ENCODE measurements at places on chromosomes 4 and X.
A peak's percentile ranks its signal among the peaks of the same experiment; 100 is the strongest.

DNA sequence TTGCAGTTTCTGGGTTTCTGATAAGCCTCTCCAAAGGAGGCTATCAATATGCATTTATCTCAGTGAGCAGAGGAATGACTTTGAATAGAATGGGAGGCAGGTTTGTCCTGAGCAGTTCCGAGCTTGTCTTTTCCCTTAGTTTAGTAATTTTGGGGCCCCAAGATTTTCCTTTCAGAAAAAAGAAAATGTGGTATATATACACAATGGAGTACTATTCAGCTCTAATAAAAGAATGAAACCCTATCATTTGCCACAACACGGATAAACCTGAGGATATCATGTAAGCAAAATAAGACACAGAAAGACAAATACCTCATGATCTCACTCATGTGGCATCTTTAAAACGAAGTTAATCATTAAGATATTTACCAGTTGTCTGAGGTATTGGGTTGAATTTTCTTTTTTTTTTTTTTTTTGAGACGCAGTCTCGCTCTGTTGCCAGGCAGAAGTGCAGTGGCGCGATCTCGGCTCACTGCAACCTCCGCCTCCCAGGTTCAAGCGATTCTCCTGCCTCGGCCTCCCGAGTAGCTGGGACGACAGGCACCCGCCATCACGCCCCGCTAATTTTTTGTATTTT lies 540 bp downstream of the ZNF721 start:
- H3K27ac ChIP-seq: peak overlapping the region; percentile 89
- no peak for DNase-seq
- peaks cover 76% of the 10 kb centered on the region for H3K36me3 ChIP-seq
- H3K27me3 ChIP-seq: peaks cover 5% of the 10 kb centered on the region
- peak overlapping the region; percentile 98 for H3K4me3 ChIP-seq

DNA sequence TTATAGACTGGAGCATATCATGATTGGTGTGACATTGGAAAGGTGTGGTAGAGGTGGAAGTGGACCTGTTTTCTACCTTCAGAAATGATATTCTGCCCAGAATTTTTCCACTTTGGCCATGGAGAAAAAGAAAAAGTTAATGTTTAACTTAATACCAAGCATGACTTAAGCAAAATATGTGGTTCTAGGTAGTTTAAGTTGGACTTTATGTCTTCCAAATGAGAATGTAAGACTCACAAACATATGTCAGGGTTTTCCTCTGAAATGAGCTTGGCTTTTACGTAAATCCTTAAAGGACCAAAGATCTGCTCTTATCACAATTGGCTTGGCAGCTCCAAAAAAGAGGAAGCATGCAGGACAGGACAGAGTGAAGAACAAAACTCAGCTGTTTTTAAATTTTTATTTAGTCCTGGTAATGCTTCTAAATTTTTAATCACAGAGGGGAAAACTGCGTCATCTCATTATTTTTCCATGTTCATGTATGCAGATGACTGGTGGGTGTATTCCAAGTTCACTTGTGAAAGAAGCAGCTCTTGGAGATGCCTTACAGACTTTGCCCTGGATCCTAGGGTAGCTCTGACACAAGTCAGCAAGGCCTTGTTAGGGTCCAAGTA lies 98.2 kb downstream of the ANK2 start:
- no peak for DNase-seq
- H3K4me1 ChIP-seq: peaks cover 58% of the 10 kb centered on the region
- H3K27me3 ChIP-seq: no peaks in the 10 kb centered on the region
- H3K4me3 ChIP-seq: peak overlapping the region; percentile 65

GRCh38 chrX:95076449-95076848 lies 1402.4 kb downstream of the FAM133A start:
- no peaks in the 10 kb centered on the region for H3K36me3 ChIP-seq
- peak; percentile 7 for DNase-seq

- H3K36me3 ChIP-seq: no peaks in the 10 kb centered on the region
- peaks cover 5% of the 10 kb centered on the region for H3K27me3 ChIP-seq
- no peak overlapping the region for H3K4me3 ChIP-seq
These were observed 41.1 kb upstream of the CBR4 start for GRCh38 chr4:169050881-169051760.

GRCh38 chr4:93174598-93174997 lies 654.0 kb upstream of the ATOH1 start:
- no peak overlapping the region for H3K4me3 ChIP-seq
- no peak overlapping the region for H3K27ac ChIP-seq
- no peak for DNase-seq

- DNase-seq: no peak
- no peak overlapping the region for H3K4me3 ChIP-seq
- no peaks in the 10 kb centered on the region for H3K27me3 ChIP-seq
- no peak overlapping the region for H3K27ac ChIP-seq
- peaks cover 1% of the 10 kb centered on the region for H3K4me1 ChIP-seq
- no peaks in the 10 kb centered on the region for H3K36me3 ChIP-seq
These were observed 17.5 kb downstream of the PRSS12 start for GRCh38 chr4:118335324-118335723.

GRCh38 chr4:7256984-7257810 lies 64.9 kb downstream of the SORCS2 start:
- peaks cover 50% of the 10 kb centered on the region for H3K4me1 ChIP-seq
- peaks cover 4% of the 10 kb centered on the region for H3K36me3 ChIP-seq
- no peaks in the 10 kb centered on the region for H3K27me3 ChIP-seq
- H3K27ac ChIP-seq: peak overlapping the region; percentile 42
- DNase-seq: no peak

- no peak overlapping the region for H3K4me3 ChIP-seq
- H3K27ac ChIP-seq: no peak overlapping the region
- DNase-seq: no peak
- H3K4me1 ChIP-seq: peaks cover 12% of the 10 kb centered on the region
These were observed 8.2 kb downstream of the ARHGAP4 start for GRCh38 chrX:153917869-153918268.

- peak overlapping the region; percentile 12 for H3K4me3 ChIP-seq
- peak overlapping the region; percentile 7 for H3K27ac ChIP-seq
- peaks cover 37% of the 10 kb centered on the region for H3K36me3 ChIP-seq
- DNase-seq: no peak
These were observed 34.2 kb downstream of the FAT1 start for GRCh38 chr4:186689476-186689875.

DNA sequence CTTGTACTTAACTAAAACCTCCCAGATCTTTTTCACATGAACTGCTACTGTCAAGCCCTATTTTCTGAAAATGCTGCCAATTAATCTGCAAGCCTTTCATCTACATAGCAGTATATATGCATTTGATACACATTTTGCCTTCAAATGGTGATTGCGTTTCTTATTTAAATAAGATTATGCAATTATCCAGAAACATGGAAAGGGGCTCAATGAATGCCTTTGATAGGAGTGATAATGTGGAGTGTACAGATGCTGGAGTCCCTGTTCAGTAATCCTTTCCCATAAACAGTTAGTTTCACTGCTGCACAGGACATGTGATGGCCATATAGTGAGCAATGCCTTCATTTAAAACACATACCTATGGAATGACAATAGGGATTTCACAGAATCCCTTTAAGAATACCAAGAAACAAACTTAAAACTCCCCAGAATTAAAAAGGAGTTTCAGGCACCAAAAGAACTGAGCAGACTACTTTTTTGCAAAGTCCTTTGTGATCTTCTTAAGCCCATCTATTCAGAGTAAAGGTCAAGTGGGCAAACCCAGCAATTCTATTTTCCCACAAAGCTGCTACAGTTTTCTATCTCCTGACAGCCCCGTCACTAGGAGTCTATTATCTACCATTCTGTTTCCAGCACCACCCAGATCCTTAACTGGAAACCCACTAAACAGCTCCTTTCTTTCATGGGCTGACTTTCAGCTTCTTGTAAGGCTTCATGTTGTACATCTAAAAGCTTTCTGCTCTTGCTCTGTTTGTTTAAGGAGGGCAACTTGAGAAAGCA lies 120.3 kb downstream of the UNC5C start:
- H3K27ac ChIP-seq: peak overlapping the region; percentile 96
- DNase-seq: no peak
- H3K4me3 ChIP-seq: no peak overlapping the region

- H3K4me3 ChIP-seq: no peak overlapping the region
- H3K27me3 ChIP-seq: no peaks in the 10 kb centered on the region
- H3K27ac ChIP-seq: no peak overlapping the region
- peaks cover 19% of the 10 kb centered on the region for H3K4me1 ChIP-seq
These were observed 90.4 kb downstream of the PHEX start for GRCh38 chrX:22122510-22122909.

GRCh38 chrX:77087529-77088169 lies 359.5 kb upstream of the FGF16 start:
- peaks cover 3% of the 10 kb centered on the region for H3K27me3 ChIP-seq
- H3K27ac ChIP-seq: no peak overlapping the region
- H3K4me1 ChIP-seq: no peaks in the 10 kb centered on the region

DNA sequence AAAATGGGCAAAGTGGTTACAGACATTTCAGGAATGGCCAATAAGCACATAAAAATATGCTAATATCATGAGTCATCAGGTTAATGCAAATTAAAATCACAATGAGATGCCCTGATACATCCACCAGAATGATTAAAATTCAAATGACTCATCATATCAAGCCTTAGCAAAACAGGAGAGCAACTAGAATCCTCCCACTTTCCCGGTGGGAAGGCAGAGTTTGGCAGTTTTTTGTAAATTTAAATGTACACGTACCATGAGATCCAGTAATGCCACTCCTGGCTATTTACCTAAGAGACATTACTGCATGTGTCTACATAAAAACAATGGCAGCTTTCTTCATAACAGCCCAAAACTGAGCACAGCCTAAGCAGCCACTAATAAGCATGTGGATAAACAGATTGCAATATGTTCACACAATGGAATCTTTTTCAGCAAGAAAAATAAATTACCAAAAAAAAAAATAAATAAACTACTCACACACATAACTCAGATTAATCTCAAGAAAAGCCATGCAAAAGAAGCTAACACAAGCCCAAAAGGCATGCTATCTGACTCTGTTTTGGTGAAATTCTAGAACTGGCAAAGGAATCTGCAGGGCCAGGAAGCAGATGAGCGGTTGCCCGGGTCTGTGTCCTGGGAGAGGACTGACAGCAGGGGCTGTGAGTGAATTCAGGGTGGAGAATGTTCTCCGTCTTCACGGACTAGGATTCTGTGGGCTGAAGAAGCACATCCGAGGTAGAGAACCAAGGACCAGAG lies 48.8 kb downstream of the AFAP1 start:
- peaks cover 39% of the 10 kb centered on the region for H3K36me3 ChIP-seq
- no peaks in the 10 kb centered on the region for H3K27me3 ChIP-seq
- peak overlapping the region; percentile 94 for H3K27ac ChIP-seq
- H3K4me3 ChIP-seq: peak overlapping the region; percentile 53

DNA sequence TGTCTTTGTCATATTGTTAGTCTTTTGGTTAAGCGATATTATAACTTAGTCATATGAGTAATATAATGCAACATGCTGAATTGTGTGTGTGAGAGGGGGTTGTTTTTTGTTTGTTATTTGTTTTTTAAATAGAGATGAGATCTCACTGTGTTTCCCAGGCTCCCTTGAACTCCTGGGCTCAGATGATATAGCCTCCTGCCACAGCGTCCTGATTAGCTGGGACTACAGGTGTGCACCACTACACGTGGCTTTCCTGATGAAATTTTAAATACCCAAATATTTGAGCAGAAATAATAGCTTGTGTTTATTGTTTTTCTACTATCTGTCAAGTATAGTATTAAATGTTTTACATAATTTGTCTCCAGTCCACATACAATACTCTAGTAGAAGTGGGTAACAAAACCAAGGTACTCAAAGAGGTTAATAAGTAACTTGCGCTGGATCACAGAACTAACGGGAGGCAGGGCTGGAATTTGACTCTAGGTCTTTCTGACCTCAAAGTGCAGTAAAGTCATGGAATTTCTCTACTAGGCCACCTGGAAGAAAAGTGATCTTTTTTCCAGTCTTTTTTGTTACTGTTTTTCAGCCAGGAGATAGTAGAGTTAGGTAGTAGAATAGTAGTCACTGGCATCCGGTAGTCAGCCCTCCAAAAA lies 47.8 kb downstream of the CLCN3 start:
- DNase-seq: no peak
- peaks cover 71% of the 10 kb centered on the region for H3K36me3 ChIP-seq
- no peaks in the 10 kb centered on the region for H3K4me1 ChIP-seq
- H3K27ac ChIP-seq: no peak overlapping the region
- no peak overlapping the region for H3K4me3 ChIP-seq
- H3K27me3 ChIP-seq: peaks cover 6% of the 10 kb centered on the region

GRCh38 chr4:119244344-119244743 lies 31.8 kb downstream of the USP53 start:
- peaks cover 21% of the 10 kb centered on the region for H3K36me3 ChIP-seq
- no peak for DNase-seq
- H3K27ac ChIP-seq: no peak overlapping the region
- H3K4me3 ChIP-seq: no peak overlapping the region
- peaks cover 2% of the 10 kb centered on the region for H3K27me3 ChIP-seq

DNA sequence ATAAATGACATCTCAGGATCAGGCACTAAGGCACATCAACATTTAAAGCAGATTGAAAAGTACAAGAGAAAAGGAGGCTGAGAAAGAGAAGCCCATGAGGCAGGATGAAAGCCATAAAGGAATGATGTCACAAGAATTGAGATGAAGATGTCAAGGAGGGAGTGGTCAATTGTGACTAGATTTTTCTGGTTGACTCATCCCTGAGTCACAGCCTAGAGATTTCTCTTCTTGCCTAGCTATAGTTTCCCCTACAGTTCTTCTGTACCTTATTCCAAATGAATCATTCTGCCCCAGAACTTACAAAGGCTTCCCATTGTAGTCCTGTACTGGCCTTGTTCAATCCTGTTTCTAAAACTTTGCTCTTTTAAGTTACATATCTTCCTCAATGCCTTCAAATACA lies 3.4 kb upstream of the USP53 start:
- no peak overlapping the region for H3K4me3 ChIP-seq
- DNase-seq: no peak
- H3K27ac ChIP-seq: no peak overlapping the region
- peaks cover 21% of the 10 kb centered on the region for H3K4me1 ChIP-seq
- H3K36me3 ChIP-seq: no peaks in the 10 kb centered on the region

- H3K36me3 ChIP-seq: no peaks in the 10 kb centered on the region
- H3K4me1 ChIP-seq: peaks cover 11% of the 10 kb centered on the region
- DNase-seq: no peak
- H3K27ac ChIP-seq: no peak overlapping the region
- no peak overlapping the region for H3K4me3 ChIP-seq
These were observed 100.9 kb downstream of the FHDC1 start for GRCh38 chr4:153036931-153037482.

- DNase-seq: no peak
- H3K4me1 ChIP-seq: peaks cover 10% of the 10 kb centered on the region
- peaks cover 25% of the 10 kb centered on the region for H3K27me3 ChIP-seq
- H3K27ac ChIP-seq: no peak overlapping the region
- no peak overlapping the region for H3K4me3 ChIP-seq
These were observed 96.3 kb upstream of the NKX1-1 start for GRCh38 chr4:1502501-1502886.

GRCh38 chr4:25030277-25031076 lies at the start of gene LGI2:
Gene LGI2, minus strand, starts transcription at chr4:25030946. Its CDS starts 253 bp downstream, at chr4:25030693.
- peak; percentile 81 for DNase-seq
- peaks cover 75% of the 10 kb centered on the region for H3K27me3 ChIP-seq
- peaks cover 34% of the 10 kb centered on the region for H3K4me1 ChIP-seq
- H3K4me3 ChIP-seq: peak within 1 kb of the TSS; percentile 86
- H3K27ac ChIP-seq: no peak within 1 kb of the TSS

Measured in nephron progenitor cell (in vitro differentiated cells).